ENCODE measurements at places on chromosomes 13 and 19. TPM values are rescaled to one million over a fixed set of nuclear protein-coding genes. Genes with fewer than 3 reads are reported as not detected.

- no peak for DNase-seq
These were observed 9.6 kb downstream of the PLIN4 start for GRCh38 chr19:4508698-4509097.

- DNase-seq, result no peak
These were observed 367.2 kb downstream of the DNAJC15 start for GRCh38 chr13:43390619-43391018.

- DNase-seq, result no peak
These were observed 117.2 kb downstream of the UBL3 start for GRCh38 chr13:29733147-29733611.

GRCh38 chr13:45799451-45799850, 52.1 kb downstream of the SIAH3 start:
- no peak for DNase-seq

- no peak for DNase-seq
These were observed 143.9 kb upstream of the TSC22D1 start for GRCh38 chr13:44719857-44720671.

DNA sequence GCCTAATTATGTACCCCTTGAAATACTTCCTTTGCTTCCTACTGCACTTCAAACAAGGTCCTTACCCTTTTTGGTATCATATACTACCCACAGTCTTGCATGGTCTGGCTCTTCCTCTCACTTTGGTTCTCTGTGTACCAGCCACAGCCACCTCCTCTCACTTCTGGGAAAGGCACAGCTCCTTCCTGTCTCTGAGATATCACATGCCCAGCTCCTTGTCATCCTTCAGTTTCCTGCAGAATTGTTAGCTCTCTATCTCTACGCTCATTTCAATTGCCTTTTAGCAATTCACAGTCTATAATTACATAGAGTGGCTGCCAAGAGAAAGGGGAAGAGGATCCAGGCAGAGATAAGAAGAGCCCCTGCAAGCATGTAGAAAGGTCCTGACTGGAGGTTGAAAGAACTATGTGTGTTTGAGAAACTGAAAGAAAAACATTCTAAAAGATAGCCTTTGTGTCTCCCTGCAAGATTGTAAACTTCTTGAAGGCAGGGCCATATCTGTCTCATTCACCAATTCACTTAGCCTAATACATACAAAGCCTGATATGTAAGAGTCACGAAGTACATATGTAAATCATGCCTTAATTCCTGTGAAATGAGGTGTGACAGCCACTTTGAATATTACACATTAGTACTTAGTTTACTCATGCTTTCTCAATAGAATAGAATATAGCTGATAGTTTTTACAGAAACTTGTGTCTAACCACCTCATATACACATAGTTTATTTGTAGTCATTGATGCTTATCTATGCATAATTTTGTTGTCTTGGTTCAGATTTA, 933.1 kb downstream of the DIAPH3 start:
- DNase-seq, result no peak

GRCh38 chr13:109647053-109647452, 139.3 kb downstream of the IRS2 start:
- DNase-seq, result peak; percentile 90

Gene FUT6
- 2.1 TPM for total RNA-seq
